ENCODE measurements at places on chromosomes 2 and 18.

DNA sequence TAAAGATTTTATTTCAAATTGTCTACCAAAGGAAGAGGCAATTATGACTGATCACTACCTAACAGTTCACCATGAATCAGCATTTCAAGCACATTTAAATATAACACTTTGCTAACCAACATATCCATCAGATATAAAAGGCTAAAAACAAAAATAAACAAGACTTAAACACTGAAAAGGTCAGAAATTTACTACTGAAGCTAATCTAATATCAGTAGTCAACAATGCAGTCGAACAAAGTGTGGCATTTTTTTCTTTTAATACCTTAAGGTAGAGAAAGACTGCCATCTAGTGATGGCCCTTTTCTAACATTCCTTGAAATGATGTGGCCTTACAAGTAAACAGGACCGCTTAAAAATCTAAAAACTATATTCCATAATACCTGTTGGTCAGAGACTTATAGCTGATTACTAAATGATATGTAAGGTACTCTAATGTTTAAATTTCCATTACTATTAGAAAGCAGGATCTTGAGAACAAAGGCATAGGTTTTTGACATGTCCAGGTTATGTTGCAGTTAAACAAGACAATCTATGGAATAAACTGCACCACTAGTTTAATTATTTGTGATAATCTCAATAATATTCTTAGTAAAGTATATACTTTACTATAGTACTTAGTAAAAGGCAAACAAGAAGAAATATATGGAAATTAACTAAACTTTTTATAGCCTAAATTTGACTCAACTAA is 80.0 kb downstream of the EXOC6B start:
- peak; percentile 65 for DNase-seq

DNA sequence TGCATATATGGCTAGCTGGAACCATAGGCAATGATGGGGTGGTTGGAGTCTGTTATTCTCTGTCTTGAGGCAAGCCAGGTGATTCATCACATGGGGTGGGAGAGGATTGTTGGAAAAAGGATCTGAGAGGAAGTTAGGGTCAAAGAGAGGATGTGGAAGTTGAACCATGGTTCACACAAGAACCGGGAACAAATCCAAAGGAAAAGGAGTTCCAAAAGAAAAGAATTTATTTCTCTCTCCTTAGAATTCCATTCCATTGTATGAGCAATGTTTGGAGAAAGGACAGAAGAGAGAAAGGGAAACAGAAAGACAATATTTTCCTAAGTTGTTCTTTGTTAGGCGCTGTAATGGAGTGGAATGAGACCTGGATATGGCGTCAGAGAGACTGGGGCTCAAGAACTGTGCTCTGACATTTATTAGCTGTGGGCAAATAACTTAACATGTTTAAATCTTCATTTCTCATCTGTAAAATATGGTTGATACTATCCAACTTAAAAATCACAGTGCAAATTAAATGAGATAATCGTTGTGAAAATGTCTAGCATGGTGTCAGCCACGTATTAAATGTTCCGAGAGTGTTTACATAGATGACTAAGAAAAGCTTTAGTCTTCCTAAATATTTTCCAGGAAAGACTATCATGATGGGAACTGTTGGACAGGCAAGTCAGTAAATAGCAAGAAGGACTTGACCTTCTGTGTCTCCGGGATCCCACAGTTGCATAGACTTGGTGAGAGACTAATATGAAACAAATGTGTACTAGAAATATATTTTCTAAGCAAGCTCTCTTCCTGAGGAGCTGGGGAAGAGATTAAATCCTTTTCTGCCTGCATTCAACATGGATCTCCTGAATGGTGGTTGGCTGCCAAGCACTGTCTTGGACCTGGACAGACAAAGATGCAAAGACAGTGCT is 71.4 kb downstream of the TRIB2 start:
- peak; percentile 98 for DNase-seq

DNA sequence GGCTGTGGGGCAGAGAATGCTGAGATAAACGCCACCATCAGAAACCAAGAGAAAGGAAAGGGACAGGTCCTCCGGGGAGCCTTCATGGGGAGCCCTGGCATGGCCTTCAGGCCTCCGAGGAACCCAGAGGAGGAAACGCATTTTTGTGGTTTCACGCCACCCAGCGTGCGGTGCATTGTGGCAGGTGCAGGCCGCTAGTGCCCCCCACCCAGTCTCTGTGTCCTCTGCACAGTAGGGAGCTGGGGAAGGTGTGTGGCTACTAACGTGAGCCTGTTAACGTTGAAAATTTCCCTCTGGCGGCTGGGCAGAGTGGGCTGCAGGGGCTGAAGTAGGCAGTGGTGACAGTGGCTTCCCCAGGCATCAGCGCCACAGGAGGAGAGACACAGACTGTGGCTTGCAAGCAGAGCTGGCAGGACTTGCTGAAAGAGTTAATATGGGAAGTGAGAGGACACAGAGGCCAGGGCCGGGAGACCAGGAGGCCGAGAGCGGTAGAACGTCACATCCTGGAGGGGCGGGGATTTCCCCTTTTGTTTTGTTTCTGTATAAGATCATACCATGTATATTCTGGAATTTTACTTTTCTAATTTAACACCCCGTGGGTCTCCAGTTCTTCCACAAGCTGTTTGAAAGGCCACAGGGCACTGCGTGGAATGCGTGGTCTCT is 166.9 kb downstream of the GBX2 start:
- DNase-seq: no peak

- DNase-seq: no peak
Observed at GRCh38 chr2:190410166-190410565, 2.0 kb downstream of the MFSD6 start.

- no peak for DNase-seq
Observed at GRCh38 chr2:156423674-156424282, 12.4 kb upstream of the GPD2 start.

DNA sequence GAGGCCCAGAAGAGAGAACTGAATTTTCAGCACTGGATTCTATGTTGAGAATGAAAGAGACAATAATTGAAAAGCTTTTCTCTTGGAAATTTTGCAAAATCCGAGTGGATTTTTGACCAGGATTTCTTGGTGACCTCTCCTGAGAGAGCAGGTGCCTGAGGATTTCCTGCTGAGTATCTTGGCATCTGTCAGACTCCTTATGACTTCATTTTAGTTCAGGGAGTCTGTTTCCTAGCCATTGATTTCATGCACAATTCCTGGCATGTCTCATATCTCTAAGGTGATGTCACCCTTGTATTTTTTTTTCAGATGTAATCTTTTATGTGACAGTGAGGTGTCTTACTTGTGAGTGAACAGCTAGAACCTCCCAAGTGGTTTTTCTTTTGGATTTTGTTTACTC is 195.9 kb downstream of the NEDD4L start:
- DNase-seq: peak; percentile 36

- peak; percentile 89 for DNase-seq
Observed at GRCh38 chr2:85737481-85737880, 16.3 kb upstream of the ATOH8 start.

- DNase-seq: no peak
Observed at GRCh38 chr2:137157851-137158250, 392.5 kb downstream of the THSD7B start.

GRCh38 chr2:12718015-12718671 is 1.4 kb downstream of the TRIB2 start:
- DNase-seq: peak; percentile 48

DNA sequence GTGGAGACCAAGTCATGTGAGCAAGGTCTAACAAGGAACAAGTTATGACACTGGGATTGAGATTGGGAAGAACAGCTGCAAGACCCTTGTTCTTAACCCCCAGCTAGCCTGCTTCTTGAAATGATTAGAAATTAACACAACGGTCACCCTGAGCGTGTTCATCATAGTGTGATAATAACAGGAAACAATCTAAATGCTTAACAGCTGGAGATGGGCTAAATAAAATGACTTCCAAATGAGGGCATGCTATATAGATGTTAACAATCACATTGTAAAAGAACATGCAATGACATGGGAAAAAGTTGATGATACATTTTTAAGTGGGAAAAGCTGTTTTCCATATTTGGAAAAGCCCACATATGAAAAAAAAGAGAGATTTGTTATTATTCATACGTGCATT is 47.6 kb downstream of the RPL37A start:
- no peak for DNase-seq

DNA sequence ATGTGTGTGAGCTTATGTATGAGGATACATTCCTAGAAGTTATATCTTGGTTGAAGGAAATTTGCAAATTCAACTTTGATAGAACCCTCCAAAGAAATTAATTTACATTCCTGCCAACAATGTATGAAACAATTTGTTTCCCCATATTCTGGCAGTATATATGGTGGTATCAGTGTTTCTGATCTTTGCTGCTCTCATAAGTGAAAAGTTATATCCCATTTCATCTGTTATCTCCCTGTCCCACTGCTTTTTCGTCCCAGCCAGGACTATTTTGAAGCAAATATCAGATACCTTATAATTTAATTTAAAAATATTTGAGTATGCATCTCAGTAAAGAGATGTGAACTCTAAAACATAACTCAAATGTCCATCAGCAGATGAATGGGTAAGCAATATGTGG is 7.1 kb downstream of the UBR3 start:
- DNase-seq: no peak

GRCh38 chr2:127182626-127183458 is 37.3 kb downstream of the CYP27C1 start:
- no peak for DNase-seq

GRCh38 chr2:227376656-227377396 is 2.3 kb downstream of the TM4SF20 start:
- peak; percentile 44 for DNase-seq

GRCh38 chr2:216493334-216493685 is 5.3 kb upstream of the RPL37A start:
- DNase-seq: no peak

DNA sequence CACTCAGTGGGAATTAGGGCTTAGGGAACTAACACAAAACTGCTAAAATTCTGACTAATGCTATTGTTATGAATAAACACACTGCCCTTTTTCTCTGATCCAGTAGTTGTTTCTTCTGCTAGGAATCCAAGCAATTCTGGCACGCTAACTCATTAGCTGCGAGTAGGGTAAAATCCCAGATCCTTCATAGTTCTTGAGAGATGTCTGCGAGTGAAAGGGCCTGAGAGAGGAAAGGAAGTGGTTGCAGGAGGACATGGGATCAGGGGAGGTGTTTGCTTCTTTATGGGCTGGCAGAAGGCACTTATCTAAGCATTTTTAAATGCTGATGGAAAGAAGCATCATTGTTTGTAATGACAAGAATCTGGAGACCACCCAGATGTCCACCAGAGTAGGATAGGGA is 9.4 kb downstream of the MAP3K19 start:
- peak; percentile 60 for DNase-seq

DNA sequence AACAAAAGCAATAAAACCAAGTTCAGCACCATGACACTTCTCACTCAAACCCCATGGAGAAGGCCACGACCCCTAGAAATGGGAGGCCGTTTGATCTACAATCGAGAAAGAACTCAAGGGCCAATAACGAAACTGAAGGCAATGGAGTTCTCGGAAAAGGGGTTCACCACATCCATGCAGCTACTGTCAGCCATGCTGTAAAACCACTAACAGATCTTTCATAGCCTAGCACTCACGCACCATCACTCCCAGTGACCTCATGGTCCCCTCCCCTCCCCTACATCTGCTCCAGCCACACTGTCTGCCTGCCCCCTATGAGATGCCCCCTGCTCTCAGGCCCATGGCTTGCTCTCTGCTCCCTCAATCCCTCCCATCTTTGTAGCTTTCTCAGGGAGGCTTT is 135.3 kb downstream of the TMEM163 start:
- DNase-seq: no peak

GRCh38 chr2:74843899-74844298 is 10.0 kb downstream of the HK2 start:
- DNase-seq: peak; percentile 83

- DNase-seq: no peak
Observed at GRCh38 chr18:47767699-47768098, 162.8 kb downstream of the SMAD2 start.

- no peak for DNase-seq
Observed at GRCh38 chr2:112614201-112614840, 29.9 kb downstream of the CHCHD5 start.

DNA sequence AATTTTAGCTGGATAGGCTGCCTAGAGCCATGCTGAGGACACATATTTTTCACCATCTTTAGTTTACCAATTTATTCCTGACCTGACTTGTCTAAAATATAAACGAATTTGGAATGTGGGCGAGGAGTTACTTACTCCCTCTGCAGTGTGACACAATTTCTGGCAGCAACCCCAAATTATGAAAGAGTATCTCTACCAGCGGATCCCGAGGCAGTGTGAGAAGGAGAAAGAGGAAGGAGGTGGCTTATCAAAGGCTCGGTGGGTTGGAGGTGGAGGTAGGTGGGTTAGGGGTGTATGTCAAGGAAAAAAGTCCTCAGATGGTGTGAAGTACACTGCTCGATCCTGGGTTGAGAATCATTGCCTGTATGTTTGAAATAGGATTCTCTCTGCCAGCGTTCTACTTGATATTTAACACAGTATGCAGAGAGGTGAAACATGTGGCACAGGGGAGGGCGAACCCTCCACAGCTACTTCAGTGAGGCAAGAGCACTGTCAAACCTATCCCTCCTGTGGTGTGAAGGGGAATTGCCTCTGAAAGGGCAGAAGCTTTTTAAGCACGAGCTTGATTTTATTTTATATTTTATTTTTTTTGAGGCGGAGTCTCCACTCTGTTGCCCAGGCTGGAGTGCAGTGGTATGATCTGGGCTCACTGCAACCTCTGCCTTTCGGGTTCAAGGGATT is 76.0 kb downstream of the RFTN2 start:
- peak; percentile 33 for DNase-seq

GRCh38 chr2:35503738-35504199 is 851.8 kb upstream of the CRIM1 start:
- no peak for DNase-seq

DNA sequence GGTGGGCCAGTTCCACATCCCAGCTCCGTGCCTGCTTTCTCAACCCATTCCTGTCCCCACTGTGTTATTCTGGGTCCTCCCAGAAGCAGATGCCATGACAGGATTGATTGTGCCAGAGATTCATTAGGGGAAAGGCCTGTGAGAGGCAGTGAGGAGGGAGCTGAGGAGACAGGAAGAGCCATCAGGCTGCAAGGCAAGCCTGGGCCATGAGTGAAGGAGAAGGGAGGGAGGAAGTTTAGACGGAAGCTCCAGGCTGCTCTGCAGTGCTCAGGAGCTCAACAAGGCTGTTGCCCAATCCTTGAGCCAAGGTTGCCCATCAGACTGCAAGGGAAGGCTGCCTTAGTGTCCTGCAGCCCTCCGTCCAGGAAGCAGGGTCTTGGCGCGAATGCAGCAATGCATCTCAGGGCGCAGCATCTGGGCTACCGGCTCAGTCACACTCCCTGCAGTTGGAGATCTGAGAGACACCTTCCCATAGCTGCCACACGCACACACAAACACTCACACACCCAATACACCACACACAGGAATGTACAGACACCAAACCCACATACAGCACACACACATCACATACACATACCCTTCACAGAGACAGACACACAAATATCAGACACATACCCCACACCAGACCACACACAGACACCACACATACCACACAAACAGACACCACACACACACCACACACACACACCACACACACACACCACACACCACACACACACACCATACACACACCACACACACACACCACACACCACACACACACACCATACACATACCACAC is 139.5 kb upstream of the NDUFV2 start:
- DNase-seq: no peak
